ENCODE measurements at places on chromosomes 13 and 19.
A peak's percentile ranks its signal among the peaks of the same experiment; 100 is the strongest.

DNA sequence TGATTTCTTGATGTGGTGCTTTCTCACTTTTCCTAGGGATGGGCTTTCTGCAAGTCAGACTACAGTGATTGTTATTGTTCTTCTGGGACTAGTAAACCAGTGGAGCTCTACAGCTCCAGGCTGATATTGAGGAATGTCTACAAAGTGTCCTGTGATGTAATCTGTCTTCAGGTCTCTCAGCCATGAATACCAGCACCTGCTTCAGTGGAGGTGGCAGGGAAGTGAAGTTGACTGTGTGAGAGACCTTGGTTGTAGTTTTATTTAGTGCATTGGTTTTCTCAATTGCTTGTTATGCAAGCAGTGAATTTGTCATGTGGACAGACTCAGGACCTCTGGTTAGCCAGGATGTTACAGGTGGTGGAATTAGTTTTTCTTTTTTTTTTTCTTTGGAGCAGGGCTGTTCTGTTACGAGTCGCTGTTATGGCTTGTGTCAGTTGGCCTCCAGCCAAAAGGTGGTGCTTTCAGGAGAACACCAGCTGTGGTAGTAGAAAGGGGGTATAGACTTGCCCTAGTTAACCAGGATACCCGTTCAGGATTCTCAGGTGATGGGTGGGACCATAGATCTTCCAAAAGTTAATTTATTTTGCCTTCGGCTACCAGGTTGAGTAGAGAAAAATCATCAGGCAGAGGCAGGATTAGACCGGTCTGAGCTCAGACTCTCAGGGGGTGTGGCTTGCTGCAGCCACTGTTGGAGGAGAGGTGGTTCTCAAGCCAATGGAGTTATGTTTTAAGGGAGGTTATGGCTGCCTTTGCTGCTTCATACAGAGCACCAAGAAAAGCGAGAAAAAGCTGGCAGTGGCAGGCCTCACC lies 11.9 kb upstream of the ZNF675 start:
- no peak for DNase-seq

DNA sequence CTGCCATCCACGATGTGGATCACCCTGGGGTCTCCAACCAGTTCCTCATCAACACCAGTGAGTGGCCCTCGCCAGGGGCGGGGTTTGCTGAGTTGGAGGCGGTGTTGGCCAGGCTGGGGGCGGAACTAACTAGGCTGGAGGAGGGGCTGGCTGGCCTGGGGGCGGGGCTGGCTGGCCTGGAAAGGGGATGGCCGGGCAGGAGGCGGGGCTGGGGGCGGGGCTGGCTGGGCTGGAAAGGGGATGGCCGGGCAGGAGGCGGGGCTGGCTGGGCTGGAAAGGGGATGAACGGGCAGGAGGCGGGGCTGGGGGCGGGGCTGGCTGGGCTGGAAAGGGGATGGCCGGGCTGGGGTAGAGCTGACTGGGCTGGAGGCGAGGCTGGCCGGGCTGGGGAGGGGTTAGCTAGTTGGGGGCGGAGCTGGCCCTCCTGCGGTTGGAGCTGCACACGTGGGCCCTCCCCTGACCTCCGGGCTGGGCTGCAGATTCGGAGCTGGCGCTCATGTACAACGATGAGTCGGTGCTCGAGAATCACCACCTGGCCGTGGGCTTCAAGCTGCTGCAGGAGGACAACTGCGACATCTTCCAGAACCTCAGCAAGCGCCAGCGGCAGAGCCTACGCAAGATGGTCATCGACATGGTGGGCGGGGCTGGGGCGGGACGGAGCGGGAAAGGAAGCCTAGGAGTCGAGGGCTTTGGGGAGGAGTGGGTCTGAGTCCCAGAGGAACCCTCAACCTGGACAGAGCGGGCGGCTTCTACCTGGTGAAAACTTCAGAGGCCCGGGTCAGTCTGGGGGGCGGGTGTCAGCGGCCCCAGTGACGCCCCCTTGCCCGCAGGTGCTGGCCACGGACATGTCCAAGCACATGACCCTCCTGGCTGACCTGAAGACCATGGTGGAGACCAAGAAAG lies 41.0 kb downstream of the PDE4A start:
- no peak for DNase-seq

DNA sequence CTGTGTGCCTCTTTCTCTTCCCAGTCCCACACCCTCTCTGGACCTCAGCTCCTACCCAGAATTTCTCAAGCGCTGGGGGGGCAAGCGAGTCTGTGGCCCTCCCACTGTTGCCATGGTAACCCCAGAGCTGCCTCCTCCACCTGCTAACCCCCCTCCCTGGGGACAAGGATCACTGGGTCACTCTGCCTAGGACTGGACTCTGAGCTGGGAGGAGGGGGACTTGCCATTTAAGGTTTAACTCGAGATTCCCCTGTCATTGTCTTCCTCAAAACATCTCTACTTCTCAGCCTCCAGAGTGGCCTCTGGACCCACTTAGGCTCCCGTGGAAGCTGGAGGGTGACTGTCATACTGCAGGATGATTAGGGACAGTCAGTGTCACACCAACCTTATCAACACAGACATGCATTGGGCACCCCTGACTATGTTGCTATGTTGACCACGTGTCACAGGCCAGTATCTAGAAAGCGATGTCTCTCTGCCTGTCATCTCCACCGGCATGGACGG lies 2.2 kb downstream of the PALM3 start:
- no peak for DNase-seq

- no peak for DNase-seq
Measured at GRCh38 chr13:84934911-84935310, 864.3 kb downstream of the SLITRK6 start.

DNA sequence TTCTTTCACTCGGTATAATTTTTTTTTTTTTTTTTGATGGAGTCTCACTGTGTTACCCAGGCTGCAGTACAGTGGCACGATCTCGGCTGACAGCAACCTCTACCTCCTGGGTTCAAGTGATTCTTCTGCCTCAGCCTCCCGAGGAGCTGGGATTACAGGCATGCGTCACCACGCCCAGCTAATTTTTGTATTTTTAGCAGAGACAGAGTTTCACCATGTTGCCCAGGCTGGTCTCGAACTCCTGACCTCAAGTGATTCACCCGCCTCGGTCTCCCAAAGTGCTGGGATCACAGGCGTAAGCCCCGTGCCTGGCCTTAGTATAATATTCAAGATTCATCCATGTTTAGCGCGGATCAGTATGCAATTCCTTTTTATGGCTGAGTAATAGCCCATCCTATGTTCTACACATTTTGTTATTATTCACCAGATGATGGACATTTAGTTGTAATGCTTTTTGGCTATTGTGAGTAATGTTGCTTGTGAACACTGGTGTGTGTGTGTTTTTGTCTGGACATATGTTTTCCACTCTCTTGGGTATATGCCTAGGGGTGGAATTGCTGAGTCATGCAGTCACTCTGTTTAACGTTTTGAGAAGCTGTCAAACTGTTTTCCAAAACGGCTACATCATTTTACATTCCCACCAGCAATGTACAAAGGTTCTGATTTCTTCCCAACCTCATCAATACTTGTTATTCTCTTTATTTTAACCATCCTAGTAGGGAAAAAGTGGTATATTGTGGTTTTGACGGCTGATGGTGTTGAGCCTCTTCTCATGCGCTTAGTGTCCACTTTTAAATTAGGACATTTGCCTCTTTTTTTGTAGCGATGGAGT lies 22.9 kb downstream of the PLEKHF1 start:
- no peak for DNase-seq

DNA sequence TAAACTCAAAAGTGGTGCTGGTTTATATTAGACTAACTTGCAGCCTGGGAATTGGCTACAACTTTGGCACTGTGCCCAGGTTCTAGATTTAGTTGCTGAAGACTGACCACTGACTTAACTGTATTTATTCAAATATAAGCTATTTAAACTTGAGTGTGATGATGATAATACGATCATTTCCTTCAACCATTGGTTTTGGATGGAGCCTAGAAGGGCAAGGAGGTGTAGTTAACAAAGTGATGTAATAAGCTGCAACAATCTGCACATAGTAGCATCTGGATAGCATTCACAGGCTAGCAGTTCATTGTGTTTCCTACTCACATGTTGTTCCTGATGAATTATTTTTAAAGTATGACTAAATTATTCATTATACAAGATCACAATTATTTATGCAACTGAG lies 55.2 kb upstream of the DACH1 start:
- DNase-seq: no peak

- no peak for DNase-seq
Measured at GRCh38 chr19:50858886-50859285, 4.2 kb downstream of the KLK3 start.

DNA sequence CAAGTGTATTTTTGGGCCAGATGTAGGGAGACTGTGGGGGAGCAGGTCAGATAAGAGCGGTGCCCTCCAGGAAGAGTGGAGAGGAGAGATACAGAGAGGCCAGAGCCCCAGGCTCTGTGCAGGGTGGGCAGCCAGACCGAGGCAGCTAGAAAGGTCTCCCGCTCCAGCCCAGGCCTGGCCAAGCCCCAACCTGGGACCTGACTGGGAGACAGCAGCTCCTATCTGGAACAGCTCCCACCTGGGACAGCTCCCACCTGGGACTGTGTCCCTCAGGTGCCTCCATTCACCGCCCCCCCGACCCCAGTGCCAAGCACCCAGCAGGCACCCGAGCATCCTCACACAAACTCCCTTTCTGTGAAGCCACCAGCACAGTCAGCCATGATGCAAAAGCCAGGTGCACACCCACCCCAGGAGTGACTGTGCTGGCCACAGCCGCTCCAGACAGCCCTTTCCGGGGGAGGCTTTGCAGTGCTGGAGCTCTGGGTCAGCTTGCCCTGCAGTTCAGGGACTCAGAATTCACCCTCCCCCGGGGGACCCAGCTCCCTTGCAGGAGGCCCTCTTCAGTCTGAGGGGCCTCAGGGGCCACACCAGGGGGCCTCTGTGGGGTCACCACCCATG lies 2.1 kb upstream of the GRTP1 start:
- DNase-seq: no peak

DNA sequence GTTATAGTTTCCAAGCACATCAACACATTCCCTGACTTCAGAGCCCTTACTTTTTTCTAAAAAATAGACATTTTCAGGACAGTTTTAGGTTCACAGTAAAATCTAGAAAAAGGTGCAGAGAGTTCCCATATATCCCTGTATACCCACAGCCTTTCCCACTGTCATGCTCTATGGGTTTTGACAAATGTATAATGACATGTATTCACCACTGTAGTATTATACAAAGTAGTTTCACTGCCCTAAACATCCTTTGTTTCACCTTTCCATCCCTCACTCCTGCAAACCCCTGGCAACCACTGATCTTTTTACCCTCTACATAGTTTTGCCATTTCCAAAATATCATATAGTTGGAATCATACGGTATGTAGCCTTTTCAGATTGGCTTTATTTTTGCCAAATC lies 15.6 kb downstream of the NAA16 start:
- DNase-seq: no peak

DNA sequence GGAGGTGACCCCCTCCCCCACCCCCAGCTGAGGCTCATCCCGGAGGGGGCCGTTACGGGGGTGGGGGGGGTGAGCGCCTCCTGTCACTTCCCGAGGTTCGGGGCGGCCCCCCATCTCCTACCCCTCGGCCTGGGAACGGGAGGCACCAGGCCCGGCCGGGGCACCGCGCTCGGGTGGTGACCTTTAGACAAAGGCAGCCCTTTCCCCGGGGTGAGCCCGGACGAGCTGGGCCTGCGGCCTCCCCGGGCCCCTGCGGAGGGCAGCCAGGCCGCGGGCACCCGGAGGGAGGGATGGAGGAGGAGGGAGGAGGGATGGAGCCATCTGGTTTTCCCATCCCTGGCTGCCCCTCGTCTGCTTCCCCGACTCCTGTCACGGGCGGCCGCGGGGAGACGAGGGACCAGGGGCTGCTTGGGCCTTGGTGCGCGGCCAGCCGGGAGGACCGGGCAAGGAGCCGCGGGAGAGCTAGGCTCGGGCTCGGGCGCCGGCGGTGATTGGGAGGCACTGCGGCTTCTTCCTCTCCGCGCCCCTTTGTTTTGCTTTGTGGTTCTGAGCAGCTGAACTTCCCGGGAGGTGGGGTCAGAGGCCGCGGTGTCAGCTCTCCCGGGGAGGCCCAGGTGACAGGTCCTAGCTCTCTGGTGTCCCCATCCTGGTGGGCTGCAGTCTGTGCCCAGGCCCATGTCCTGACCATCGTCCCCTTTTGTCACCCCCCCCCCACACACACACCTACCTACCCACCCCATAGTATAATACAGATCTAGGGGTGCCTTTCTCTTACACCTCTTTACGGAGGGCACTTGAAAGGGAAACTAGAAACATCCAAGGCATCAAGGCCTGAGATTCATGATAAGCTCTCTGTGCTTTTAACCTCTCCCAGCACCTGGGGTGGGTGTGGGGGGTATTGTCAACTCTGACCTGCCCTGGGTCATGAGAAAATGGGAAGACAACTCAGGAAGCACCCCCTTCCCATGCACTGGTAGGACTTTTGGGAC lies 1.3 kb downstream of the BICRA start:
- DNase-seq: peak; percentile 8

GRCh38 chr13:29538652-29539040 lies 56.8 kb downstream of the SLC7A1 start:
- DNase-seq: no peak

GRCh38 chr13:78201411-78201810 lies 282.8 kb upstream of the EDNRB start:
- DNase-seq: no peak

- no peak for DNase-seq
Measured at GRCh38 chr19:2431318-2432055, 4.1 kb upstream of the TIMM13 start.

DNA sequence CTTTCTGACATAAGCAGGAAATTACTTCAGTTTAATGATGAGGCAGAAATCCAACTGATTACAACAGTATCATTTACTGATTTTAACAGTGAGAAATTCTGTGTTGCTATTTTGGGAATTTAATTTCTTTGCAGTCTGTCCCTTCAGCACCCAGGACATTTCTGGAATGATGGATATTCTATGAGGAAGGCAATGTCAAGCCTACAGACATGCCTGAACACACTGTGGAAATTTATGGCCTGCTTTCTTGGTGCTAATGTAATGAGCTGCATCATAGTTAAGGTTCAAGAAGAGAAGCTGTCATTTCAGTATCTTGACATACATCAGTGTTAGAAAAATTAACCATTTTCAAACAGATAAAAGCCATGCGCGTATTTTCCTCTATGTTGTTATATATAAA lies 87.7 kb downstream of the SLITRK1 start:
- no peak for DNase-seq
